Mesenchymal stem cell (in vitro differentiated cells and primary cell): ENCODE measurements at places on chromosomes 4 and X.

DNA sequence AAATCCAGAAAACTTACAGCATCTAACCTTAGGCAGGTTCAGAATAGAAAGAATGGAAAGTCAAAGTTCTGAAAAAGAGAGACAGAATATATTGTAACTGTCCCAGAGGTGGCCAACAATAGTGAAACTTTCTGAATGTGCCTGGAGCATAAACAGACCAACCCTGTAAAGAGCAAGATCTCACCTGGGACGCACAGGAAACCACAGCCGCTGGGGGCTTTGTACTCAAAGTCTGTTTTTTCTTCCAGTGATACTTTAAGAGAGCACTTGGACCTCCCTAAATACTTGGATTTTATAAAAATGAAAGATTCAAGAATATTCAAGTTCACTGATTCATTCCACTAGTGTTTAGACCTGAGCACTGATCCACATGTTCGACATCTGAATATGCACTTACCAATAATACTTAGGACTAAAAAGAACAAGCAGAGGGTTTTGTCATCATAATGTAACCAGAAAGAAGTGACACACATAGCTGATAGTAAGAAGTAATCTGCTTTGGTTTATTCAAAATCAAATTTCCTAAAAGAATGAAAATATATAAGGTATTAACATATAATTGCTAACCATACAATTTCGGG, 35.3 kb downstream of the ARAP2 start:
- no peak for DNase-seq

DNA sequence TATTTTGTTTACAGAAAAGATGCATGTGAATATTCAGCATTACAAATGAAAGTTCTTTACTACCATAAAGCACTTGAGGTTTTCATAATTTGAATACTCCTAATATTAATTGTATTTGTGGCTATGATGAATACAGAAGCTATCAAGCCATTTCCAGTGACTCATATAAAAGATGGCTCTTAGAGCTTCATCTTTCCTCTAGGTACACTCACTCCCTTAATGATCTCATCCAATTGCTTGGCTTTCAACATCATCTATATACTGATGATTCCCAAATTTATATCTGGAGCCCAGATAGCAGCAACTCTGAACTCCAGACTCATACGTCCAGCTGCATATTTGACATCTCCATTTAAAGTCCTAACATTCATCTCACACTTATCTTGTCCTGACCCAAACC, 183.4 kb upstream of the FAM241A start:
- peak; percentile 25 for DNase-seq

DNA sequence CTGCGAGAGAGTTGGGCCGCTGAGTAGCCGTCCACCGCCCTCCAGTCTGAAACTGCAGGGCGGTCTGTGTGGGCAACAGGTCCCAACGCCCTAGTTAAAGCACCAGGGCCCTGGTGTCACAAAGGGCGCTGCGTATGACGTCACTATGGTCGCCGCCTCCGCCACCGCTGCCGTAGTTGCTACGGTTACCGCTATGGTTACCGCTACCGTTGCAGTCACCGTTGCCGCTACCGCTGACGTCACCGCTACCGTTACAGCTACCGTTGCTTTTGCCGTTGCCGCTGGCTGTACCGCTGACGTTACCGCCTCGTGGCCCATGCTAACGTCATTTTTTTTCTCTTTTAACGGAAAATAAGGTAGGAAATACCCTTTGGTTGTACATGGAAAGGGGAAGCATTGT, at the start of gene PPP1R2C:
Gene PPP1R2C (minus strand): TSS at position 68 of the 400 bp plus-strand sequence. CDS start 84 bp downstream, outside the sequence.
- DNase-seq = no peak

- DNase-seq = no peak
Measured at GRCh38 chr4:4919927-4920326, 60.5 kb downstream of the MSX1 start.

- peak; percentile 25 for DNase-seq
Measured at GRCh38 chrX:120664081-120664480, 34.2 kb upstream of the C1GALT1C1 start.

GRCh38 chrX:42495139-42495538, 282.8 kb downstream of the PPP1R2C start:
- no peak for DNase-seq

GRCh38 chr4:110196206-110196870, 2.1 kb downstream of the ELOVL6 start:
- DNase-seq = peak; percentile 63

GRCh38 chr4:108094923-108095482, 73.7 kb downstream of the LEF1 start:
- DNase-seq = no peak

DNA sequence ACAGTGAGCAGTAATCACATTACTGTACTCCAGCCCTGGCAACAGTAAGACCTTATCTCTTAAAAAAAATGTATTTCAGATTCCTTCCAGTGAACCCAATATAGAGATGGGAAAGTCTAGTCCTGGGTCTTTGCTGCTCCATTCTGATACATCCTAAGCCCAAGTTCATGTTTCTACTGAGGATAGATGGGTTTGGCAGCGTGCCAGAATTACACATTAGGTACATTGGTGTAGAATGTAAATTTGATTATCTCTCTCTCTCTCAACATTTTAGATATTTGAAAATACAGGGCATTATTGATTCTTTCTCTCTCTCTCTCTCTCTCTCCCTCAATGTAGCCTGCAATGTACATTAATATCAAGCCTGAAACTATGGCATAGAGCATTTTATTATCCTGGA, 43.5 kb upstream of the ZNF330 start:
- DNase-seq = no peak

GRCh38 chr4:33626221-33626620, 2618.1 kb downstream of the ARAP2 start:
- DNase-seq = no peak

DNA sequence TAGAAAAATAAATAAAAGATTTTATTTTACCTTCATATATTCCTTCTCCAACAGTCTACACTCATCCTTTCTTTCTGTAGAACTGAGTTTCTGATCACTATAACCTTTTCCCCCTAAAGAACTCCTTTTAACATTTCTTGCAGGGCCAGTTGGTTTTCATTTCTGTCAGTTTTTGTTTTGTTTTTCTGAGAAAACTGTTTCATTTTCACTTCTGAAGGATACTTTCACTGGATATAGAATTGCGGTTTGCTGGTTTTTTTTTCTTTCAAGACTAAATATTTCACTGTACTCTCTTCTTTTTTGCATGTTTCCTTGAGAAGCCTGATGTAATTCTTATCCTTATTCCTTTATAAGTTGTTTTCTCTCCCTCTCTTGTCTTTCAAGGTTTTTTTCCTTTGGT, 90.4 kb upstream of the EOLA2 start:
- no peak for DNase-seq

DNA sequence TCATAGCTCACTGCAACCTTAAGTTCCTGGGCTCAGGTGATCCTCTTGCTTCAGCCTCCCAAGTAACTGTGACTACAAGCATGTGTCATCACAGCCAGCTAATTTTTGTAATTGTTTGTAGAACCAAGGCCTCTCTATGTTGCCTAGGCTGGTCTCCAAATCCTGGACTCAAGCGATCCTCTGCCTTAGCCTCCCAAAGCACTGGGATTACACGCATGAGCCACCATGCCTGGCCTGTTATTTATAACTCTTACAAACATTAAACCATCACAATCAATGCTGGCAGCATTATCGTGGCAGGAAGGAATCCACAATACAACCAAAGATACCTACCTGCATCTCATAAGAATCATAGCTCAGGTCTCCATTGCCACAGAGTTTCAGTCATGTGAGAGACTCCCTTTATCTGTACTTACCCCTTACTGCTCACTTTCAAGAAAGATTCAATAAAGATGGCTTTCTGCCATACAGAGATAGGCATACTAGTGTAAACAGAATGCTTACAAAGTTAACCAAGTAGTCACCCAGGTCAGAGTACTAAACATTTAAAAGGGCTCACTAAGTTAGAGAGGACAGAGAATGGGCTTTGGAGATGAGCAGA, 48.5 kb downstream of the SMIM31 start:
- no peak for DNase-seq

DNA sequence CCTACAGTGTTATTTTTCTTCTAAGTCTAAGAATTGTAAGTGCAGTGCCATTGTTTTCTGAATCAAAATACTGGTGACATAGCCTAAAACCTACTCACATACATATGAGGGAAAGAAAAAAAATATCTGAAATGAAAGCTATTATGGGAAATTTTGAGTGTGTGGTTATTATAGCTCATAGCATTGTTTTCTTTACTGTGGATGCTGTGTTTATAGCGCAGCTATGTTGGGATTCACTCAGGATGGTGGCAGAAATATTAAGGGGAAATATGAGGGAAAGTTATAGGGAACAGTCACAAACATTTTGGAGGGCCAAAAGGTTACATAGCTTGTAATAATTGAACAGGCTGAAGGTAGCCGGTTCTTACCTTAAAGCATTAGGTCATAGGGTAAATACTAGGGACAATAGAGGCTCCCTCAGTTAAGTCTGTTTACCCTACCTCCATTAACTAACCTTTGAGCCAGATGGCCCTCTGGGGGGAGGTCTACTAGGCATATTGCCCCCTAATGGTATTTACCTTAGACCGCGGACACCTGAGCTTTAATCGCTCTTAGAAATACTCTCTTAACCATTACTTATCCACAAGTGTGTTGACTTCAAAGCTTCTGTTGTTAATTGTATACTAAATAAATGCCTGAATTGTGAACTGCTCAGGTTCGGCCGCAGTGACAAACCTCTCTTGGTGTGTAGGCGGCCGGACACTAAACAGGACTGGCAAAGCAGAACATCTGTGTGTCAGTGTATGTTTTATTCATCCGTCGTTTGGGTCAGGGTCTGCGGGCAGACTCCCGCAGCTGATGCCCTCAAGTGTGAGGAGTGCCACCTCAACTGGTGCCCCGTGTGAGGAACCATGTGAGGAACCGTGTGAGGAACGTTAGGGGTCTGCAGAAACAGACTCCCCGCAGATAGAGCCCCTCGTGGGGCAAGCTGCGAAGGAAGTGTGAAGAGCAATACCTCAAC, 21.3 kb upstream of the SULT1B1 start:
- no peak for DNase-seq

DNA sequence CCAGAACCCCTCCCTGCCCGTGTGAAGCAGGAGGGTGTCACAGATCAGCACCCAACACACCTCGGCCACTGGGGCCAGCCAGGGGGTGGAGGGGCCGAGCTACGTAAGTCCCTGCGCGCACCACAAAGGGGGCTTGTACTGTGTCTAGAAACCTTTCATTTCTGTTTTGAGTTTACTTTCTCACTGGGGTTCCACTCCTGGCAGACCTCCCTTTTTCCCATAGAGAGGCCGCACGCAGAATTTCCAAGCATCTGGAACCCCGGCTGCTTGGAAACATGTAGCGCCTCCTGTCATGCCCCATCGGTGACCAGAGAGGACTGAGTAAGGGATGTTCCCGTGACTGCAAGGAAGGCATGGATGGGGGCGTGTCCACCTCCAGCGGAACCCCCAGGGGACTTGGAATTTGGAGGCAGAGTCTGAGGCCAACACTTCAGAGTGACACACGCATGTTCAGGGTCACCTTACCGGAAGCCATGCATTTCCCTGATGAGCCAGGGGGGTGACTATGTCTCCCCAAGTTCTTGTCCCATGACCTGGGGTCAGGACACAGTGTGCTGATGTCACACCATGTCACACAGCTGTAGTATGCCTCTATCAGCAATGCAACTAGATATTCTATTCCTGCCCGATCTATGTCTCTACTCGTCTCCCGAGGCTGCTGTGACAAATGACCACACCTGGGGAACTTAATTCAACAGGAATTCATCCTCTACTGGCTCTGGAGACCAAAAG, 105.3 kb downstream of the DHRSX start:
- DNase-seq = no peak

GRCh38 chrX:154036513-154036912, 16.8 kb upstream of the IRAK1 start:
- no peak for DNase-seq

DNA sequence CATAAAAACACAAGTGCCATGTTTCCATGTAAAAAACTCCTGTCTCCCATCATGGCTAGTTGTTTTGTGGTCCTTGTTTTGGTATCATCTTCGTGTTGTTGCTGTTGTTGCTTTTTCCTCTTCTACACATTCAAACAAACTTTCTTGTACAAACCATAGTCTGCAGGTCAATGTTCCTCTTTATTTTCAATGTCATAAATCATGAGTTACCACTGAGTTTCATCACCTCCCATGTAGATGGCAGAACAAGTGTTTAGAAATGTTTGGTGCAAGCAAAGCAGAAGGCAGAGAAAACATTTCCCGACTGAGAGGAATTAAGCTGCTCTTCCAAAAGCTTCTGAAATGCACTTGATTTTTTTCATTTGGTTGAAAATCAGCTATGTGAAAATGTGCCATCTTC, 166.0 kb downstream of the ANTXR2 start:
- no peak for DNase-seq

GRCh38 chr4:111231281-111231680, 608.4 kb upstream of the PITX2 start:
- no peak for DNase-seq

DNA sequence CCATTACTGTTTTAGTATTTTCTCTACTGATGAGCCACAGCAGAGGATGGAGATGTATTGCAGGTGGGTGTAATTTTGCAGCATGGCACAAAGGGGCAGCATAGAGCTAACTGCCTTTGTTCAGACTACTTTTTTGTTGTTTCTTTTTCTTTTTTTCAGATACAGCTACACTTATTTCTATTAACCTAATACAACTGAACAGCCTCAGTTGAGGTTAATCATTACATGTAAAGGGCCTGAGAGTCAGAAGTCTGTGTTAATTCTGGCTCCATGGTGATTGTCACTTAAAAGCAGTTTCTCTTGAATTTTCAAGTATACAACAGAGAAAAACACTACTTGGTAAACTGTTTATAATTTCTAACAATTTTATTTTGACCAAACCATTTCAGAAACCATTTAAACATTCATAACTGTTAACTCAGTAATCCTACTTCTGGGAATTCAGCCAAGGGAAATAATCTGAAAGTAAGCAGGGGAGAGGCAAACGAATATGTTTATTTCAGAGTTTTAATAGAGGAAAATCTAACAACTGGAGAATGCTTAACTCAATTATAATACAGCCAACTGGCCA, 13.9 kb upstream of the PPEF2 start:
- DNase-seq = peak; percentile 62

- DNase-seq = no peak
Measured at GRCh38 chrX:154800478-154801210, 4.6 kb downstream of the MPP1 start.

GRCh38 chrX:106899841-106900240, 3.3 kb downstream of the RIPPLY1 start:
- DNase-seq = no peak

DNA sequence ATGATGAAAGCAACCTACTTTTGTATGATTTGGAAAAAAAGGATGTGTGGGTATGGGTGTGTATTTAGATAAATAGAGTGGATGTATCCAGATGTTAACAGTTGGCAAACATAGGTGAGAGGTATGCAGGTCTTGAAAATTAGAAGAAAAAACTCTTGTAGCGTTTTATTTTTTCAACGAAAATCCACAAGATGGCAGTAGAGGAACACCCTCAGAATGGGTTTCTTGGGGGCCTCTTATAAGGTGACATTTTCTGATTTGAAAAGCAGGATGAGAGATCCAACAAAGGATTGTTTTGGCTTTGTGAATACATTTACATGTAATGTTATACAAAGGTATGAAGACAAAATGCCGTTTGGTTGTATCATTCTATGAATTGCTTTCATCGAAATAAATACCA, 68.3 kb downstream of the FMR1NB start:
- DNase-seq = peak; percentile 33
